ENCODE measurements at places on chromosomes 16 and 17.

- DNase-seq, result no peak
Observed at GRCh38 chr17:82342361-82343079, 9.0 kb upstream of the SECTM1 start.

- no peak for DNase-seq
Observed at GRCh38 chr16:46690281-46691178, 1.1 kb downstream of the ORC6 start.

DNA sequence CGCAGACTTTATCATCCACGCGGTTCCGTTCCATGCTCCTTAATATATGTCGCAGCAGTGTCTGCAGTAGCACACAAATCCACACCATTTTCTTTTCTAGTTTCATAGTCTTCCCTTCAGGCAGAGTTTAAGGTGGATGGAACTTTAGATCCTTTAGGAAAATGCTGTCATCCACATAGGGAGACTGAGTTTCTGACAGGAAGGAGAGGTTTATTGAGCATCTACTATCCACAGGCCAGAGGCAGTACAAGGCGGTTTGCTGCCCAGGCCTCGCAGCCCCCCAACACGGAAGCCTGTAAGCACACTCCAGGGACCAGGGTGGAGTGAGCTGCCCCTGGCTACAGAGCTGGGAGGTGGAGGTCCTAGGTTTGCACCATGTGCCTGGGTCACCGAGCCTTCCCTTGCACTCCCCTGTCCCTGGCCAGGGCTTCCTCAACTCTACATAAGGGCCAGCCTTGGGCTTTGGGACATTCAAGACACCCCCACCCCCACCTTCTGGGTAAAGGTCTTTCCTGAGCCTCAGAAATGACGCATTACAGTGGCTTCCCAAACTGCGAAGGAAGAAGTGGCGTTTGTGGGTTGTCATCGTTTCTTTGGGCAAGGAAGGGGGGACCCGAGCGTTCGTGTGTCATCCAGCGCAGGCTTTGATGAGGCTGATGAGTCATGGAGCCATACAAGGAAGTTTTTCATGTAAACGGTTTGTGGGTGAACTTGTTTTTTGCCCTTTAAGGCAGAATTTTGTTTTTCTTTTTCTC is 146.5 kb upstream of the PLCG2 start:
- peak; percentile 71 for DNase-seq

DNA sequence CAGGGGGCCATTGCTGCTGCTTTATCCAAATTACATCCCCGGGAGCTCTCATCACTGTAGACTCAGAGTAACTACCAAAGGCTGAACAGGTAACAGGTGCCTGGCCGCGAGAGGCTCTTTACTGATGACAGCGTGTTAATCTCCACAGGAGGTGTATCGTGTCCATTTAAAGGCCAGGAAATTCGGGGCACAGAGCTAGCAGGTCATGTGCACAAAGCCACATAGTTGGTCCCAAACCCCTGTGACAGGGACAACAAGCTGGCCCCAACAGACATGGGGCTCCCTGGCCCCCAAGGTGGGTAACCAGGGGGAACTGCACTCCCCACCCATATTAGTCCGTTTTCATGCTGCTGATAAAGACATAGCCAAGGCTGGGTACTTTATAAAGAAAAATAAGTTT is 55.3 kb upstream of the RBFOX3 start:
- no peak for DNase-seq

- peak; percentile 66 for DNase-seq
Observed at GRCh38 chr16:77211880-77212740, 12.9 kb downstream of the SYCE1L start.

DNA sequence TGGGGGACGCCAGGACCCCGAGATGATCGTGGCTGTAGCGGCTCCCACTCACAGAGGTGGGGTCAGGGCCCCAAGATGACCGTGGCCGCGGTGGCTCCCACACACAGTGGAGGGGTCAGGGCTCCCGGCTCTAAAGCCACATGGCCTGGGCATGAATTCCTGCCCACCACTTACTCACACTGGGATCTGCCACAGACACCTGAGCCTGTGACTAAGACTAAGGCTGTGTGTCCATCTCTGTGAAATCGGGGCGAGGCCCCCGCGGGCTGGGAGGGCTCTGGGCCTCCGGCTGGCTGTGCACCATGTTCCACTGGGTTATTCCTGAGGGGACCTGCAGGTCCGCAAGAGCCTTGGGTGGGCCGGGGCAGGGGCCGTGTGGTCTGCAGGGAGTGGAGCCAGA is 18.5 kb downstream of the ZFPM1 start:
- DNase-seq, result no peak

DNA sequence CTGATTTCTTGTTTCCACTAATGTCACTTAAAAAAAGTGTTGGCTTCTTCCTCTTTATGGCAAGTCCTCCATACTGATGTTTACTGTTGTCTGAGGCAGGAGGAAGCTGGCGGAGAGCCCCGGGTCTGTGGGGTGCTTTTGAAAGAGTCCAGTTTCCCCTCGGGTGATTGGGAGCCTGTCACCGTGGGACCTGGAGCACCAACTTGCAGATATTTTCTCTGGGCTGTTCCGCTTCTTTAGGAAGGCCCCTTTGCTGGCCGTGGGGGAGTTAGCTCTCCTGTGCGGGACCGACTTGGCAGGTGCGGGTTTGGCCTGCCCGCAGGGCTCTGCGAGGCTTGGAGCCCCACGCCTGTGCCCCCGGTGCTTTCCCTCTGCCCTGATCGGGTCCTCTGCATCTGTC is 3.1 kb downstream of the BANP start:
- no peak for DNase-seq

DNA sequence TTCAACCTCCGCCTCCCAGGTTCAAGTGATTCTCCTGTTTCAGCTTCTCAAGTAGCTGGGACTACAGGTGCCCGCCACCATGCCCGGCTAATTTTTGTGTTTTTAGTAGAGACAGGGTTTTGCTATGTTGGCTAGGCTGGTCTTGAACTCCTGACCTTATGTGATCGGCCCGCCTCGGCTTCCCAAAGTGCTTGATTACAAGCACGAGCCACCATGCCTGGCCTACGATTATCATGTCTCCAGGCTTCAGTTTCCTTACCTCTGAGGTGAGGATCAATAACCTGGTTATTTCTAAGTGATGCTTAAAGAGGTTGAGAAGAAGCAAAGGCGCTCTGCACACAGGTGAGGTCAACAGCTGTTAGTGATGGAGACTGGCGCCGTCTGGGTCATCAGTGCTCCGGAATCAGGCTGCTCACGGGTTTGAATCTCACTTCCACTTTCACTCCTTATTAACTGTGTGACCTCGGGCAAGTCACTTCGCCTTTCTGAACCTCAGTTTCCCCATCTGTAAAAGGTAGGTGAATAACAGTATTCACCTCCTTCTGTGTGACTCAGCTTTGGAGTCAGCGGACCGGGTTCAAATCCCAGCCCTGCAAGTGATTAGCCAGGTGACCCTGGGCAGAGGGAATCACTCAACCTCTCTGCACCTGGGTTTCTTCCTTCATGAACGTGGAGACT is 745 bp upstream of the ABCC1 start:
- no peak for DNase-seq

DNA sequence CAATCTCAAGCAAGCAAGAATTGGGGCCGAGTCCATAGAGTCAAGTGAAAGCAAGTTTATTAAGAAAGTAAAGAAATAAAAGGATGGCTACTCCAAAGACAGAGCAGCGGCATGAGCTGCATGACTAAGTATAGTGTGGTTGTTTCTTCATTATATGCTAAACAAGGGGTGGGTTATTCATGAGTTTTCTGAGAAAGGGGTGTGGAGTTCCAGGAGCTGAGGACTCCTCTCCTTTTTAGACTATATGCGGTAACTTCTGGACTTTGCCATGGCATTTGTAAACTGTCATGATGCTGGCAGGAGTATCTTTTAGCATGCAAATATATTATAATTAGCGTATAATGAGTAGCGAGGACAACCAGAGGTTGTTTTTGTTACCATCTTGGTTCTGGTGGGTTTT is 819.9 kb downstream of the KCNJ2 start:
- no peak for DNase-seq

- DNase-seq, result no peak
Observed at GRCh38 chr16:7513429-7513828, 180.8 kb downstream of the RBFOX1 start.

- no peak for DNase-seq
Observed at GRCh38 chr16:22638393-22639206, 127.9 kb downstream of the NPIPB5 start.
